NCI-H1436 treated with DMSO at 0.1 percent for 48 hours (cell line): ENCODE measurements at places on chromosomes 2 and 18.

- no peak for DNase-seq
These were observed 144.7 kb downstream of the SLC4A3 start for GRCh38 chr2:219772103-219772635.

GRCh38 chr2:237995036-237995435 lies 28.2 kb downstream of the UBE2F start:
- DNase-seq = no peak

DNA sequence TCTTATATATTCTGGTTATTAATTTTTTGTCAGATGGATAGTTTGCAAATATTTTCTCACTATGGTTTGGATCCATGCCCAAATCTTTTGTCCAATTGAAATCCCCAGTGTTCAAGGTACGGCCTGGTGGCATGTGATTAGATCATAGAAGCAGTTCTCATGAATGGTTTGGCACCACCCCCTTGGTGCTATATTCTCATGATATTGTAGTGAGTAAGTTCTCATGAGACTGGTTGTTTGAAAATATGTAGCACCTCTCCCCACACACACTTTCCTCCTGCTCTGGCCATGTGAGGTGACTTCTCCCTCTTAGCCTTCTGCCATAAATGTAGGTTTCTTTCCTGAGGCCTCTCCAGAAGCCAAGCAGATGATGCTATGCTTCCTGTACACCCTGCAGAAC lies 107.7 kb upstream of the KYNU start:
- no peak for DNase-seq

- no peak for DNase-seq
These were observed 75.2 kb downstream of the COBLL1 start for GRCh38 chr2:164766216-164766953.

- DNase-seq = no peak
These were observed 497.3 kb downstream of the CCDC85A start for GRCh38 chr2:56680971-56681631.

GRCh38 chr2:127523269-127523939 lies 2.9 kb downstream of the IWS1 start:
- no peak for DNase-seq

GRCh38 chr2:95730813-95731212 lies 139.0 kb downstream of the TRIM43 start:
- DNase-seq = no peak

GRCh38 chr2:43085929-43086328 lies 140.5 kb downstream of the ZFP36L2 start:
- no peak for DNase-seq

GRCh38 chr2:160401895-160402294 lies 91.7 kb downstream of the RBMS1 start:
- DNase-seq = no peak

DNA sequence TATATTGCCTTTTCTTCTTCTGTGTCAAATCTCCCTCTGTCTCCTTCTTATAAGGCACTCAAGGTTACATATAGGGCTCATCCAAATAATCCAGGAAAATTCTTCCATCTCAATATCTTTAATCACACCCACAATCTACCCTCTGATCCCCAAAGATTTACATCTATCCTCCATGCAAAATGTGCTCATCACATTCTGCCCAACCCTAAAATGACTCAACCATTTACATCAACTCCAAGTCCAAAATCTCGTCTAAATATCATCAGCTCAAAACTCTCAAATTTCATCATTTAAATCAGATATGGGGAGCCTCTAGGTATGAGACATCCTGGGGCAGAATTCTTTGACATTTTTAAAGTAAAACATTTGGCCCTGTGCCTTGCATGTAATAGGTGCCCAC lies 1349.8 kb downstream of the SUCLG1 start:
- no peak for DNase-seq

- no peak for DNase-seq
These were observed 103.6 kb upstream of the AGAP1 start for GRCh38 chr2:235390108-235390815.

- DNase-seq = no peak
These were observed 23.4 kb upstream of the CHRNA1 start for GRCh38 chr2:174787487-174788205.

DNA sequence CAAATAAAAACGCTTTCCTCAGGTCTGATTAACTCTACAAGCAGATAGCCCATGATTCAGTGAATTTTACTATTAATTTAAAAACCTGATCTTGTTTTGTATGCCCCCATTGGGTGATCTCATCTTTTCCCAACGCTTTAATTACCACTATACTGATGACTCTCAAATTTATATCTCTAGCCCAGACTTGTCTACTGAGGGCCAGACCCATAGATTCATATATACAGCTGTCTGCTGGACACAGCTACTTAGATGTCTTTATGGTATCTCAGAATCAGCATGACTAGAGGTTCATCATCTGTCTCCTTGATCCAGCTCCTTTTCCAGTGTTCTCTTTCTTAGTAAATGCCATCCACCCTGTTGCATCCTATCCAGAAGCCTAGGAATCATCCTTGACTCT lies 33.8 kb downstream of the TAF1B start:
- no peak for DNase-seq

DNA sequence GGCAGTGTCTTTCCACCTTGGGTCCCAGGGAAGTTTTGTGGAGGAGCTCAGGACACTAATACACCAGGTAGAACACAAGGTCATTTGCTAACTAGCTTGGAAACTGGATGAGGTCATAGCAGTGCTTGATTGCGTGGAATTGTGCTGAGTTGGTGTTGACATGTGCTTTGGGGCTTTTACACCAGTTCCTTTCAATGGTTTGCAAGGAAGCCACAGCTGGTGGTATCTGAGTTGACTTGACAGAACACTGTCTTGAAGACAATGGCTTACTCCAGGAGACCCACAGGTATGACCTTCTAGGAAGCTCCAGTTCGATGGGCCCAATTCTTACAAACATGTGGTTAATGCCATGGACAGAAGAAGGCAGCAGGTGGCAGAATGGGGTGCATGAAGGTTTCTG lies 5.9 kb downstream of the CTLA4 start:
- no peak for DNase-seq

DNA sequence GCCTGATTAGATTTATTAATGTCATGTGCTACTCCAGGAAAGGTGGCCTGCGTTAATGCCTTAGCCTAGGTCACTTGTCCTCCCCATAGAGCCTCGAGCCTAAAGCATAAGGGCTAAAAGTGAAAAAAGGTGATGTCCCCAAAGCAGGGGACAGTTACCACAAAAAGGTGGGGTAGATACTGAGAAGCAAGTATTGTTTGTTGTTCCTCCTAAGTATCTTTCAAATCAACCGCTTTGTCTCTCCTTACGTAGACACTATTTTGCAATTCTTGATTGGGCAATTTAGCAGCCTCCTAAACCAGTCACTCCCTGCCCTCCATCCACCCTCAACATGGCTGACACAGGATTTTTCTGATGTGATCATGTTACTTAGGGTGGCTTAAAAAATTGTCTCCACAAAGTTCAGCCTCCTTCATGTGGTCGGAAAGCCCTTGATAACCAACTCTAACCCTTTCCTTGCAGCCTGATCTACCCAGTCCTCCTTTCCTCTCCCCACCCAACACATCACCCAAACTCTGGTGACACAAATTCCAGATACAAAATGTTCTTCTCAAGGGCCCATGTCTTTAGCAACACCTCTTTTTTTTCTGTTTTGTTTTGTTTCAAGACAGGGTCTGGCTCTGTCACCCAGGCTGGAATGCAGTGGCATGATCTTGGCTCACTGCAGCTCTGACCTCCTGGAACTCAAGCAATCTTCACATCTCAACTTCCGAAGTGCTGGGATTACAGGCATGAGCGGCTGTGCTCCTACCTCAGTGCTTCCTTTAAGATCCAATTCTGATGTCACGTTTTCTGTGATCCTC lies 6.9 kb downstream of the INHA start:
- DNase-seq = no peak

- no peak for DNase-seq
These were observed 1.8 kb upstream of the PDE11A start for GRCh38 chr2:178074123-178075005.

DNA sequence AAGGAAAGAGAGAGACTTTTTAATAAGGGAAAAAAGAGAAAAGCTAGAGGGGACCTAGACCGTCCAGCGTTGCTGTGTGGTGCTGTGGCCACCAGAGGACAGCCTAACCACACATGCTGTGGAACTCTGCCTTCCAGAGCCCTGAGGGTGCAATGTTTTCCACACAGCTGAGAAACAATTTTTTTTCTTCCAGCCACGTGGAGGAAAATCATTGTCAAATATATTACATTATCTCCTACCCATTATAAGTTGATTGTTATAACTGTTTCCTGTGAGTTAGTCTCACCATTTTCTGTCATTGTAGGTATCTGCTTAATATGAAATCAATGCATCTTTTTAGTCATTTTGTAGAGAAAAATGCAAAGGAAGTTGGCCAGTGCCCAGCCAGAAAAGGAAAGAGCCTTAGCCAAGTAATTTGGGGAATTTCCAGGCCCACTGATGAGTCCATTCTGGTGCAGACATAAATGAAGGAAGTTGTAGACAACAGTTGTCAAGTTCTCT lies 5.9 kb upstream of the MRPL19 start:
- no peak for DNase-seq

DNA sequence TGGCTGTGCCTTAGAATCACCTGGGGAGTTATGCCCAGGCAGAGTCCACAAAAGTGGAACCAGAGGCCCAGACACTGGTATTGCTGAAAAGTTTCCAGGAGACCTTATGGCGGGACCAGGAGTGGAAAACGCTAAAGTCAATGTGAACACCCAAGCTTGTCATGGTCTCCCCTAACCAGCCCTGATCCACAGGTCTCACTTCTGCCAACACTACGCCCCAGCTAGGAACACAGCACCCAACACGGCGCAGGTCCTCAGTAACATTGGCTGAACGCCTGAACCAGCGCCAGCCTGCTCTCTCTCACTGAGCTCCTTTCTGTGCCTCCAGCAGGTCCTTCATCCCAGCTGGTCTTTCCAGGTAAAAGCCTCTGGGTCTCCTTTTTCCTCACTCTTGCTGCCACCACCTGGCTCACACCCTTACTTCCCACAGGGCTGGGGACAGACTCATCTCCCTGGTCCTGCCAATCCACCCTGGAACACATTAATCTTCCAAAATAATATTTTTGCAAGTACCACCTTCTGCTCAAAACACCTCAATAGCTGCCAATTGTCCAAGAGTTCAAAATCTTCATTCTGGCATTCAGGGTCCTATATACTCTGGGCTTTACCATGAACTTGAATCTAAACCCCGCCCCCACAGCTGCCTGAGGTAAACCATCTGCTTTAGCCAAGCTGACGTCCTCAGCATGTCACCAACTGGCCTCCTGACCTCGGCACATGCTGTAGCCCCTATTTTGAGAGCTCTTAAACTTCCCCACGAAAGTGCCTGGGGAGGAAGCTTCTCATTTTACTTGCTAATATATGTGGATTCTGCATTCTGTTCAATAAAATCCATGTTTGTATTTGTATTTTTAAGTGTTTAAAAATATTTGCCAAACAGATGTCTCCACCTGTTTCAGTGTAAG lies 34.6 kb downstream of the ADCY3 start:
- no peak for DNase-seq

GRCh38 chr2:149781263-149781808 lies 193.8 kb upstream of the MMADHC start:
- no peak for DNase-seq

- no peak for DNase-seq
These were observed 3.1 kb downstream of the TMEM247 start for GRCh38 chr2:46482490-46482889.

GRCh38 chr2:220504938-220505503 lies 877.6 kb downstream of the SLC4A3 start:
- DNase-seq = peak; percentile 62

DNA sequence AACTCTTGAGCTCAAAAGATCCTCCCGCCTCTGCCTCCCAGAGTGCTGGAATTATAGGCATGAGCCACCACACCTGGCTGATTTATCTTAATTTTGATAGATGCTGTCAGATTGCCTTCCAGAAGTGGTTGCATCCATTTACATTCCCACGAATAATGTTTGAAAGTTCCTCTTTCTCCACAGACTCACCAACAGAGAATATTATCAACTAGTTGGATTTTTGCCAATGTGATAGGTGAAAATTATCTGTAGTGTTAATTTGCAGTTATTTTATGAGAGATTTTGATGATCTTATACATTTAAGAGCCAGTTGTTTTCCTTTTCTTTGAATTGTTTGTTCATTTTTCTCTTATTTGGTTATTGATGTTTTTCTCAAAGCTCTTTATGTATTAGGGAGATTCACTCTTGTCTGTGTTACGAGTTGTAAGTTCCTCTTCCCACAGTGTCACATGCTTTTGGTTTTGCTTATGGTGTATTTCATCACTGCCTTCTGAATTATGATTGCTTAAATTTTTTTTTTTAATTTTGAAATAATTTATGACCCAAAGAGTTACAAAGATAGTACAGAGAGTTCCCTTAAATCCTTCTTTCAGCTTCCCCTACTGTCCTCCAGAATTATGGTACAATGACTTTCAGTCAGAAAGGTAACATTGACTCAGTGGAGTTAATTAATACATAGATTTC lies 20.7 kb upstream of the NT5DC4 start:
- no peak for DNase-seq

GRCh38 chr2:24304098-24304497 lies 56.2 kb downstream of the ITSN2 start:
- no peak for DNase-seq

DNA sequence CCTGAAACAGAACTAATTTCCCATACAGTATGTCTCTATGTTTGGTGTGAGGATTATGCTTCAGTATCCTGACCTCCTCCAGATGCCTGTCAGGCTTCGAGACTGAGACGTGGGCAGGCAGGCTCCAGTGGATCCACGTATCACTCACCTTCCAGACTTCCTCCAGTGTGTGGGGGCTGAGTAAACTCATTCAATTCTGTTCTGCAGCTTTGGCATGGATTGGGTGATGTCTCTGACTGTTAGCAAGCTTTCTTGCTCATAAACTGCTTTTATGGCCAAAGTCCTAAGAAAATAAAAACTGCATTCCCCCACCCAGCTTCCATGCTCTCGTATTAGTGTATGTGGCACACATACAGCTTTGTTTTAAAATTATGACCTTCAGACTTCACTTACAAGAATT lies 53.6 kb downstream of the CCDC93 start:
- DNase-seq = no peak

- no peak for DNase-seq
These were observed 10.6 kb upstream of the RPIA start for GRCh38 chr2:88680916-88681315.

- DNase-seq = no peak
These were observed 792.6 kb downstream of the CPS1 start for GRCh38 chr2:211349031-211349430.

GRCh38 chr2:171431677-171432167 lies 2.1 kb downstream of the METTL8 start:
- DNase-seq = no peak

DNA sequence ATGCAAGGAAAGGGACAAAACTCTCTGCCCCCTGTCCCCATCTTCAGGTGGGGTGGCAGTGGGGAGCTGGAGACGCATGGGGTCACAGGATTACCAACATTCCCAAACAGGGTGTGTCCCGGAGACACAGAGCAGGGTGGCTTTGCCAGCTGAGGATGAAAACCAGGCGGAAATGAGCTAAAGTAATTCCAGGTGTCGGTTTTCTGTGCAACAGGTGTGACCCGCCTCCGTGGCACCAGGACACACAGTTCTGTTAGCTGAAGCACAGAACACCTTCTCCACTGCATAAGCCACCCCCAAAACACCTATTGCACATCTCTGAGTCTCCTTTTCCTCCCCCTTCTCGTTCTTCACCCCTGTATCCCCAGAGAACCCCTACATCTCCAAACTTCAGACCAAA lies 122.7 kb upstream of the GLI2 start:
- no peak for DNase-seq
